ENCODE measurements at places on chromosomes 5 and 9. TPM values are rescaled to one million over a fixed set of nuclear protein-coding genes. Genes with fewer than 3 reads are reported as not detected.

The IRX4 gene
- not detected for total RNA-seq

The ZNF474 gene
- total RNA-seq, result 2.7 TPM

The PCDHGA12 gene
- 4.6 TPM for total RNA-seq

GRCh38 chr5:132688536-132689339, 14.9 kb downstream of the IL4 start:
- H3K4me3 ChIP-seq, result no peak overlapping the region
- no peaks in the 10 kb centered on the region for H3K4me1 ChIP-seq
- no peak for DNase-seq
- no peaks in the 10 kb centered on the region for H3K36me3 ChIP-seq
- no peaks in the 10 kb centered on the region for H3K27me3 ChIP-seq
- no peak overlapping the region for H3K27ac ChIP-seq

- no peak overlapping the region for H3K4me3 ChIP-seq
- H3K36me3 ChIP-seq, result no peaks in the 10 kb centered on the region
- H3K4me1 ChIP-seq, result no peaks in the 10 kb centered on the region
- H3K27ac ChIP-seq, result no peak overlapping the region
Measured at GRCh38 chr5:6396836-6397535, 18.6 kb upstream of the MED10 start.
